T-helper 1 cell (primary cell): ENCODE measurements at places on chromosomes 2 and 18.

- no peak for DNase-seq
These were observed 56.9 kb upstream of the ZNF397 start for GRCh38 chr18:35183886-35184285.

DNA sequence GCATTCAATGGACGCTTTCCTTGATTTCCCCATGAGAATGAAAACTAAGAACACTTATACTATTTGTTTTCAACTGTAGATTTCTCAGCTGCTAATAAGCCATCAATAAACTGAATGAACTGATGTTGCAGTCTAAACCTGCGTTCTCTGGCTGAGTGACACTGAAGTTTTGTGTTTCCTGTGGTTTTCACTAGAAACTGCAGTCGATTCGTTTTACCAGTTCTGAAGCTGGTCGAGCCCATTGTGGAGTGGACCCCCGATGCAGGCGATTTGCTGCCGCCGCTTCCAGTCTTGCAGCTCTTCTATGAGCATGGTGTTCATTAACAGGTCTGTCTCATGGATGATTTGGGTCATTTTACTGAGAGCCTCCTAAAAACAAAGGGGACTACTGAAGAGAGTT is 50.6 kb upstream of the STAT1 start:
- DNase-seq, result peak; percentile 84

- DNase-seq, result no peak
These were observed 82.3 kb downstream of the PXDN start for GRCh38 chr2:1661891-1662605.

DNA sequence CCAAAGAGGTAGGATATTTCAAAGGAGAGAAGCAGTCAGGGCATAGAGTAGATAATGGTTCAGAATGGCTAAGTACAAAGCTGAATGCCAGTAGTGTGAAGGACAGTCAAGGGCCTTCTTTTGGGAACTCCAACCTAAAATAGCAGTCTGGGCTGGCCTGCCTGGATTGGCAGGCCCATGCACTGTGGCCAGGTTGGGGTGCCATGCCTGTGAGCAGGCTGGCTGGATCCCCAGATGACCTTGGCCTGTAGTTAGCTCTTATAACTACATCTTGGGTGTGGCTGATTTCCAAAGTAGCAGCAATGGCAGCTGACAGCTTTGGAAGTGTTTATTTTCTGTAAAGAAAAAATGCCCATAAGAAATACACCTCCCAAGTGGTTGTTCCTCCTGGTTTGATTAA is 51.5 kb upstream of the ITGB6 start:
- DNase-seq, result no peak
